ENCODE measurements at places on chromosomes 7 and 10.

- no peak for DNase-seq
Observed at GRCh38 chr10:29841724-29842649, 207.2 kb upstream of the SVIL start.

DNA sequence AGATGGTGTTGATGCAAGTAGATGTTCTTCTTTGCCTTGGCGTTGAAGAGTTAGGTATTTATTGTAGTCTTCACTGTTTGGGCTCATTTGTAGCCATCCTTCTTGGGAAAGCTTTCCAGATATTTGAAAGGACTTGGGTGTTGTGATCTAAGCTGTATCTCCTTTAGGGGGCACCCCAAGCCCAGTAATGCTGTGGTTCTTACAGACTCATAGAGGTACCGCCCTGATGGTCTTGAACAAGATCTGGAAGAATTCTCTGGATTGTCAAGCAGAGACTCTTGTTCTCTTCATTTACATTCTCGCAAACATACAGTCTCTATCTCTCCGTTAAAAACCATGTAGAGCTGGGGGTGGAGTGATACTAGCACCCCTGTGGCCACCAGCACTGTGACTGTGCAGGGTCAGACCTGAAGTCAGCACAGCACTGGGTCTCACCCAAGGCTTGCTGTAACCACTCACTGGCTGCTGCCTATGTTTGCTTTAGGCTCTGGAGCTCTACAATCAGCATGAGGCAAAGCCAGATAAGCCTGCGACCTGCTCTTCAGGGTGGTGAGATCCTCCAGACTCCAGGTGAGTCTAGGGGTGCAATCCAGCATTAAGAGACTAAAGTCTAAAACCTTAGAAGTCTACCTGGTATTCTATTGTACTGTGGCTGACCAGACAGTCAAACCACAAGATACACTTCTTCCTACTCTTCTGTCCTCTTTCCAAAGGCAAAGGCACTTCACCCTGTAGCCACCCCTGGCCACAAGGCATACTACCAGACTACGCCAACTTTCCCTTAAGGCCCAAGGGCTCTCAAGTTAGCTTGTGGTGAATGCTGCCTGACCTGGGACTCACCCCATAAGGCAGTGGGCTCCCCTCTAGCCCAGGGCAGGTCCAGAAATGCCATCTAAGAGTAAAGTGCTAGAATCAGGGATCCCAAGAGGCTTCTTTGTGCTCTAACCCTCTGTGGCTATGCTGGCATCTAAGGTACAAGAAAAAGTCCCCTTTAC lies 209.7 kb upstream of the TMEM196 start:
- no peak for DNase-seq

GRCh38 chr7:22584179-22584578 lies 84.2 kb upstream of the STEAP1B start:
- DNase-seq: no peak

GRCh38 chr10:12826800-12827372 lies 174.6 kb downstream of the CCDC3 start:
- no peak for DNase-seq

GRCh38 chr7:10117815-10118214 lies 855.9 kb upstream of the PHF14 start:
- DNase-seq: no peak

DNA sequence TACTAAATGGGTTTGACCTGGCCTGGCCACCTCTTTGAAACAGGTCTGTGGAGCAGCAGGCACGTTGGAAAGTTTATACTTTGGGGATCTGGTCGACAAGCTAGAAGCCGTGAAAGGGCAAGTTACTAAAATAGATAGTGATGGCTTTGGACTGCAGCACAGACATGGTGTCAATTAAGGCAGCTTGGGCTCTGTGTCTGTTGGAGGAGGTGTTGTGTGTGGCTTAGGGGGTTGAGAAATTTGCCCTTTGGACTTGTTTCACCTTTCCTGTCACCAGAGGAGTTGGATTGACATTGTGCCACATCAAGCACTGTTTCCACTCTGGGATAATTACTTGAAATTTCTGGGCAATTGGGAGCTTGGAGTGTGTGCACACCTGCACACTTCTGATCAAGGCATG lies 251.8 kb upstream of the MKI67 start:
- no peak for DNase-seq

GRCh38 chr10:62386356-62387320 lies 12.5 kb downstream of the ZNF365 start:
- DNase-seq: no peak

DNA sequence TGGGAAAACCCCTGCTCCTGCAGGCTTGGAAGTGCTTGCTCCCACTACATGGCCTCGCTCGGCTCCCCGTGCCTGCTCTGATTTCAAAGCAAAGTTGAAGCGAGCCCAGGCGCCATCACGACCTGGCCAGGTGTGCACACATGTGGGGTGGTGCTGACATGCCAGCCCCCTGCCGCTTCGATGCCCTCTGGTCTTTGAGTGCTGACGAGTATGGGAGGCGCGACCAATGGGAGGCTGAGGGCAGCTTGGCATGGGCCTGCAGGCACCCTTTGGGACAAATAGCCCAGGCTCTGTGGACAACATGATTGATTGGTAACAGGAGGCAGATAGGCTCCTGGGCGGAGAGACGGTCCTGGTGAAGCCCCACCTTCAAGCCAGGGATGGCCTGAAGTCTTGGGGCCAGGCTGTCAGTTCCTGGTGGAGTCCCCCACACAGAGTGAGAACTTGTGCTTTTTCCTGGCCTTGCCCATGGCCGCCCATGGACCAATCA lies 252.4 kb upstream of the SEMA3A start:
- DNase-seq: no peak

DNA sequence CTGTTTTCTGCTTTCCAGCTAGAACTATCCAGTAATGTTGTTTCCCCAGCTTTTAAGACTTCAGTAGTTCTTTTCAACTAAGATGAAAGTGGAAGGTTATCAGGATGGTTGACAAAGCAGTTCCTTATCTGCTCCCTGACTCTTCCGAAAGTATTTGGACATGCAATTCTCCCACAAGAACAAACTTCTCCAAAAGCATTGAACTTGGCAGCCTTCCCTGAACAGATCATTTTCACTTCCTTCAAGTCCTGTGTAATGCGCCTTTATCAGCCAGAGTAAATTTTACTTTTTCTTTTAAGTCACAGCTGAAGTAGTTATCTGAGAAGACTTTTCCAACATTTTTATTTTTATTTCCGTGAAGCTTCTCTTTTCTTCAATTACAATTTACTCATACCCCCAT lies 39.7 kb downstream of the CDC14C start:
- no peak for DNase-seq

DNA sequence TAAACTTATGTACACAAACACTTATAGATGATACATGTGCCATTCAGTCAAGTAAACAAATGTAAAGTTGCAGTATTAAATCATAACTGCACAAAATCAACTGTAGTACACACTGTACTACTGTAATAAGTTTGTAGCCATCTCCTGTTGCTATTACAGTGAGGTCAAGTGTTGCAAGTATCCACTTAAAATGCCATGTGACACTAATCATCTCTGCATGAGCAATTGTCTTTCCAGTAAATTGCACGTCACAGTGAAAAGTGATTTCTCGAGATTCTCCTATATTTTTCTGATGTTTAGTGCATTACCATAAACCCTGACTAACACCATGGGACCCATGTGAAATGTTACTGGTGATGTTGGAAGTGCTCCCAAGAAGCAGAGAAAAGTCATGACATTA lies 293.3 kb upstream of the SP4 start:
- no peak for DNase-seq

DNA sequence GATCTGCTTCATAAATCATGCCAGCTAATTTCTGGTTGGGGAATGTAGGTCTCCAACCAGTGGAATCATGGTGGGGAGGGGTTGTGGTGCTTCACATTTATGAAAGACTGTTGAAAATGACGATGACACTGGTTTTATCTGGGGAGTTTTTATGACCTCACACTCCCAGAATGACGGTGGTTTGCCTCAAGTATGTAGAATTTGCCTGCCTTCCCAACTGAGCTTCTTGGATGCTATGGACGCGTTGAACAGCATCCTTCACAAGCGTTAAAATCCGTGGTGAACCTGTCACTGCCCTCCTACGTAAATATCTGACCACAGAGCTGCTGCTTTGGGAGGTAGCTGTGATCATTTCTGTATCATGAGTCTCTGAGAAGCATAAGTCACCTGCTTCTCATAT lies 3.3 kb downstream of the INSYN2A start:
- DNase-seq: no peak

DNA sequence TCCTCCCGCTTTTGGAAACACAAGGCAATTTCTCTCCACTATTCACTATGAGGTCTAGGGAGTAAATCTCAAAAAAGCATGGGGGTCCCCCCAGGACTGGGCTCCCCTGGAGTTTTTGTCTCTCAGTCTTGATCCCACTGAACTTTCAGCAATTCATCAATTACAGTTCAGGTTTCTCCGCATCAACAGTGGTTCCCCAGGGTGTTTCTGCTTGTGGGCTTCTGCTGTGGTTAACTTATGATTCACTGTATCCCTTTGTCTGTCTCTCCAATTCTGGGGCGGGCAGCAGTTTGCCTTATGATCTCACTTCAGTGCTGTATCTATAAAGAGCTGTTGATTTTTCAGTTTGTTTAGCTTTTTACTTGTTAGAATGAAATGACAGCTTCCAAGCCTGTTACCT lies 142.6 kb upstream of the CDC14C start:
- DNase-seq: no peak

DNA sequence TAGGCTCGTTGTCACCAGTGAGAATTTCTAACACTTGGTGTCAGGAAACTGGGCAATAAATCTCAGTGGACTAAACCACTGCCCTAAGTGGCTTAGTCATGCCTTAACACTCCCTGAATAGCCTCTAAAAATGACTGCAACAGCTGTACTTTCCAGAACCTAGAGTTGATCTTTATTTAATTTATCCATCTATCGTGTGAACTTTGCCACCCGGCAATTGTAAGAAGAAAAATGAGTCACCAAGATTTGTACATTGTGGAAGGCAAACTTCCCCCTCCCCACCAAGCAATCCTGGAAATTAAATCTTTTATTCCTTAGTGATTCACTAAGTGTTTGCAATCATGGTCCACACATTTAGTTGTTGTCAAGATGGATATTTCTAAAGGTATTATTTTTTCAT lies 47.1 kb downstream of the NXPH1 start:
- no peak for DNase-seq

GRCh38 chr7:73605601-73606220 lies 18.6 kb downstream of the MLXIPL start:
- no peak for DNase-seq

- no peak for DNase-seq
Observed at GRCh38 chr10:61248013-61248412, 205.2 kb downstream of the TMEM26 start.

GRCh38 chr10:49568235-49568634 lies 29.3 kb upstream of the ERCC6 start:
- no peak for DNase-seq

DNA sequence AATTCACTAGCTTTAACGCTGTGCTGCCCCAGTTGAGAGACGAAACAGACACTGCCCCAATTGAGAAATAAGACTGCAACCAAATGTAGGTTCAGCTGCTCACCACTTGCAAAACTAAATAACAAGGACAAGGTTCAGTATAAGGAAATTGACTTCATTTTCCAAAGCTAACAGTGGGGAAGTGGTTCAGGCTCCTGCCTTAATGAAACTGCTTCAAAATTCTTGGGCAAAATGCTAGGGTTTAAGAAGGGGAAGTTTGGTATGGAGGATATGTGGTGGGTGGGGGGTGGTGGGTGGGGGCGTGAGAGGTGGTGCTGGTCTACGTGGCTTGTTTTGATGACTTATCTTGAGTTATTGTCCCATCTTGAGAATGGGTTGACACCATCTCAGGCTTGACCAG lies 21.8 kb downstream of the MRPL32 start:
- DNase-seq: no peak

GRCh38 chr10:87817609-87818504 lies at the start of gene ATAD1:
Gene ATAD1, minus strand, starts transcription at chr10:87818226. Its CDS starts 3,627 bp downstream, at chr10:87814599.
- DNase-seq: peak; percentile 83

DNA sequence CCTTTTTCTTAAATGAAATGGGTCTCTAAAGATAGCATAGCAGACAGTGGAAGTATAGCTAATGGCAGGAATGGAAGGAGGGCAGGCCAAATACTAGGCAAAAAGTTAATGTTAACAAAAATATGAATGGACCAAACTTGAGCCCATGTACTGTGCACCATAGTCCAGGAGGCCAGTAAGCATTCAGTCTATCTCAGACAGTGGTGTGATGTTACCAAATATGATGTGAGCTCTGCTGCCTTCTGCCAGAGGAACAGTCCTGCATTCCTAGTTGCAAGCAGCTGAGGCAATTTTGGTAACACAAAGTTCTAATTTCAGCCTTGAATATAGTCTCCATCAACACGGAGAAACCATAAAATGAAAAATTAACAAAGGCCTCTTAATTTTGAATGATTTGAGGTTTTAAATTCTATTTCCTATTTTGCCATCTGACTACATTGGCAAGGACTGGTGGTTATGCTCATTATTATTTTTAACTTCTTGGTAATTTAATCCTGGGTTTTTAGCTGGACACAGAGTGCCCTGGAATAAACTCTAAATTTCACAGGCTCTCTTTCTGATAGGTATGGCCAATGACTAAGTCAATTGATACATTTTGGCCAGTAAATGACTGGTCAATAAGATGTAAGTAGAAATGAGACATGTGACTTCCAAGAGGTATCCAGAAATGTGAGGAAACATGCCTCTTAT lies 317.0 kb upstream of the MYO3A start:
- DNase-seq: no peak

- DNase-seq: no peak
Observed at GRCh38 chr7:129569811-129570215, 41.7 kb upstream of the NRF1 start.

DNA sequence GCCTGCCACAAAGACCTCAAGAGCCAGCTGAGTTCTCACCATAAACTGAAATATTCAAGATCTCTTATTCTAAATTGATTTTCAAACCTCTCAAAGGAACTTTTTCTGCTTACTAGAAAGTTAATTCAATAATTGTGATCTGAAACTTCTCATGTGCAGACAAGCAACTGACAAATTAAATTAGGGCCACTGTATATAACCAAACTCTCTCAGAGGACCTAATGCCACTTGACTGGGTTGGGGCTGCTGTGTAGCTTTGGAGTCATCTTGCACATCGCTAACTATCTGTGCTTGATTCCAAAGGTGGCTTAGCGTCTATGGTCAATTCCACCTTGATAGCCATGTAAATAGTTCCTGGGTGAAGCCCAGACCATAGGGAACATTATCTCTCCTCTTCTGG lies 345.2 kb downstream of the GPR37 start:
- no peak for DNase-seq

DNA sequence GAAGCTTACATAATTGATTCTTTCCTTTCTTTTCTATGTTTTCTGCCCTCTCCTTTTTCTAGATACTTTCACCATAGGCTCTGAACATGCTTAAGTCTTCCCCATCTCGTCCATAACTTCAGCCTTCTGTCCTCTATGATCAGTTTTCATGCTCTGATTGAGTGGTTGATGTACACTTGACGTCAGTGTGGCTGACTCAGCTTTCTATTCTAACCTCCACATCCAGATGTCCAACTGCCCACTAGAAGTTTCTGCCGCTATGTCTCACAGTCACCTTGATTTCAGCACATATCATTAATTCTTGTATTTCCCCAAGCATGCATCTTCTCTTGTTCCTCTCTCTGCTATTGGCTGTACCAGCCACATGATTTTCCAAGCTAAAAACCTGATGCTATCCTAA lies 15.0 kb downstream of the CDK14 start:
- DNase-seq: no peak

- DNase-seq: no peak
Observed at GRCh38 chr7:150851492-150852370, 586 bp upstream of the AOC1 start.

GRCh38 chr10:70540789-70541360 lies 61.7 kb downstream of the PRF1 start:
- DNase-seq: no peak

GRCh38 chr7:7817748-7818147 lies 99.3 kb upstream of the RPA3 start:
- DNase-seq: no peak

- no peak for DNase-seq
Observed at GRCh38 chr10:62899311-62899710, 83.1 kb upstream of the EGR2 start.

All from stimulated activated CD4-positive, alpha-beta T cell treated with anti-CD3 and anti-CD28 coated beads, Interleukin-1b, Interleukin-23, amount 100 ng/mL, for 4 hours (primary cell).